ENCODE measurements at places on chromosomes 3 and 15. TPM values are rescaled to one million over a fixed set of nuclear protein-coding genes. Genes with fewer than 3 reads are reported as not detected.

DNA sequence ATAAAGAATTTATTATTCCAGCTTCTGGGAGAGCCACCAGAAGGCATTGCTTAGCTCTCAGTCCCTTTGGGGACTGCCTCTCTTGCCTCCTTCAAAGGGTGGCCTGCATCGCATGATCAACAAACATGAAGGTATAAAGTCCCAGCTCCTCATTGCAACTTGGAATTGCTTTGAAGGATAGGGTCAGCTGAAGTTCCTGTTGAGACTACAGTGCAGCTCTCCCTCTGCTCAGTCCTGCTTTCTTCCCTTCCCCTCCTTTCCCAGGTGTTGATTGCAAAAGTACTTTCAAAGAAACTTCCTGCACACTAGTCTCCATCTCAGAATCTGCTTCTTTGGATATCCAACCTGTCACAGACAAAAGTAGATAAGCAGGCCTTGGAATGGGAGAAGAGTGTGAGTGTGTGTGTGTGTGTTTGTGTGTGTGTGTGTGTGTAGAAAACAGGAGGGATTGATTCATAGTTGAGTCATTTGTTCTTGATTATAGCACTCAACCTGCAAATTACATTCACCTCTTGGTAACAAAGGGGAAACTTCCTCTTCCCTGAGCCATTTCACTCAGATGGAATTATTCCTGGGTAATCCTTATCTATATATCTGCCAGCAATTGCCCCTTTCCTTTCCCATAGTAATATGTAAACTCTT lies 13.7 kb downstream of the CCR8 start:
- DNase-seq = no peak

DNA sequence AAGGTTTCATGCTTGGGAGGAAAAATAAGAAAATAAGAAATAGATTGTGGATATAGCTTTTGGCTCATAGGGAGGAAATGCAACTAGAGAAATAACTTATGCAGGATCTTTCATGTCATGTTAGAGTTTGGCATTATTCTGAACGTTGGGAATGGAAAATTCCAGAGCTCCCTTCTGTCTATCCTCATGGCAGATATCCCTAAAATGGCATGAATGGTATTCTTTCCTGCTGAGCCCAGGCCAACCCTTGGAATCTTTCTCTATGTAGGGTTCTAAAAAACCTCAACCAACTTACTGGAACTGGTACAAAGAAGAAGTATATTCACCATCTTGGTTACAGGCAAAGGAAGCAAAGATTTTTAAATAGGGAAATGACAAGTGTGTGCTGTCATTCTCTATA lies 212.5 kb downstream of the CHST2 start:
- no peak for DNase-seq

DNA sequence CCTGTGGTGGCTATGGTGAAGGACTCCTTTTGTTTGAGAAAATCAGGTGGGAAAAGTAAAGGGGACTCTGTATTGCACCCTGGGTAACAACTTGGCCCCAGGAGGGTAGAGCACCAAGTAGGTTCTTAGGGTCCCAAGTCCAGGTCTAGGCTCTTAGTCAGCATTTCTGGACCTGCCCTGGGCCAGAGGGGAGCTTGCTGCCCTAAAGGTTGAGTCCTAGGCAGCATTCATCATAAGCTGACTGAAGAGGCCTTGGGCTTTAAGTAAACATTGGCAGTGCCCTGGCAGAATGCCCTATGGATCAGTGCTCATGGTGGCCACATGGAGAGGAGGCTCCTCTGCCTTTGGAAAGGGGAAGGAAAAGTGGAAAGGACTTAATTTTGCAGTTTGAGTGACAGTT lies 268.5 kb upstream of the CTNNB1 start:
- no peak for DNase-seq

Gene NRROS
- 0.82 TPM for polyA plus RNA-seq

DNA sequence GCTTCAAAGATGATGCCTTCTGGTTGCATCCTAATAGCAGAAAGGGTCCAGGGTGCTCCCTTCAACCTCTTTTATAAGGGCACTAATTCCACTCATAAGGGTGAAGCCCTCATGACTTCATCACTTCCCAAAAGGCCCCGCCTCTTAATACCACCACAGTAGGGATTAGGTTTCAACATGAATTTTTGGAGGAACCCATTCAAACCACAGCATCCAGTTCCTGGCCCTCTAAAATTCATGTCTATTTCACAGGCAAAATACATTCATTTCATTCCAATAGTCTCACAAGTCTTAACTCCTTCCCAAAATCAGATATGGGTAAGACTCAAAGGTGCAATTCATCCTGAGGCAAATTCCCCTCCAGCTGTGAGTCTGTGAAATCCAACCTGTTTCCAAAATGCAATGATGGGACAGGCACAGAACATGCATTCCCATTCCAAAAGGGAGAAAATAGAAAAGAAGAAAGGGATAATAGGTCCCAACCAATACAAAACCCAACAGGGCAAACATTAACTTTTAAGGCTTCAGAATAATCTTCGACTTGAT lies 124.0 kb downstream of the ATP1B3 start:
- DNase-seq = no peak

Gene MKRN2OS
- 0.06 TPM for polyA plus RNA-seq

Gene ADPRH
- 2.1 TPM for polyA plus RNA-seq

DNA sequence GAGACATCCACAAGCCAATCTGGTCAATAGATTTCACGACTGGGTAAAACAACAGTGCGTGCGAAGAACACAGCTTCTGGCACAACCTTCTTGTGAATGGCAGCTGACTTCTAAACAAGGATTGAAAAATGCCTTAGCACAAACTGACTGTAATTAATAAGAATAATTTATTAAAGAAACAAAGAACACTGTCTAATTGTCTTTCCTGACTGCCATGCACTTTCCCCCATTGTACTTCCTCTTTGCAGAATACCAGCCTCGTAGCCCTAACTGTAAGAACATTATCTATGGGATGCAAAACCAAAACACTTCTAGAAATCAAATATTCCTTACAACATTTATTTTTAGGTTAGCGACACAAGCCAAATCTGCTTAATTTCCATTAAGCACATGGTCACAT lies 6.5 kb downstream of the FOXP1 start:
- no peak for DNase-seq

DNA sequence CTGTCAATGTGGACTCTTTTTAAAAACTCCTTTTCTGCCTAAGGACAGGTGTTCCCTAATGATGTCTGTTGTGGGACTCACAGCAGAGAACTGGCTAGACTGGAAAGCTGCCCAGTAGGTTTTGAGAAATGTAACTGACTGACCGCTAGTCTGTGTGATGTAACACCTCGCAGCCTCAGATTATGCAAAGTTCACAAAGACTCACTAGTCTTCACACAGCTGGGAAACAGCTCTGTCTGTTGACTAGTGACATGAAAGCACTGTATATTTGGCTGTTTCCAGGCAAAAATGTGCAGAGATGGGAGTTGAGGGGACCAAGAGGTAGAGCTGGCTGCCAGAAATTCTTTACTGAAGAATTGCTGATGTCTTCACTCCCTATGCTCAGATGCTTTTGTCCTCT lies 10.3 kb downstream of the PDZRN3 start:
- DNase-seq = no peak

Gene PPP4R2
- 12.2 TPM for polyA plus RNA-seq
